ENCODE measurements at places on chromosomes 1 and 21. TPM values are rescaled to one million over a fixed set of nuclear protein-coding genes. Genes with fewer than 3 reads are reported as not detected.

Gene PADI2
- 8.0 TPM for total RNA-seq

GRCh38 chr1:30990591-30990990 is 74.9 kb downstream of the PUM1 start:
- H3K36me3 ChIP-seq: no peaks in the 10 kb centered on the region
- no peaks in the 10 kb centered on the region for H3K27me3 ChIP-seq
- no peak overlapping the region for H3K4me3 ChIP-seq
- DNase-seq: no peak

Gene AK5
- 21.3 TPM for total RNA-seq

GRCh38 chr1:84376000-84376910 is 22.0 kb upstream of the DNASE2B start:
- H3K4me1 ChIP-seq: no peaks in the 10 kb centered on the region
- H3K4me3 ChIP-seq: no peak overlapping the region

- no peaks in the 10 kb centered on the region for H3K27me3 ChIP-seq
- no peaks in the 10 kb centered on the region for H3K4me1 ChIP-seq
- no peak overlapping the region for H3K27ac ChIP-seq
- H3K4me3 ChIP-seq: no peak overlapping the region
- no peak for DNase-seq
- H3K36me3 ChIP-seq: no peaks in the 10 kb centered on the region
These were observed 12.5 kb upstream of the DISP3 start for GRCh38 chr1:11466416-11466815.

DNA sequence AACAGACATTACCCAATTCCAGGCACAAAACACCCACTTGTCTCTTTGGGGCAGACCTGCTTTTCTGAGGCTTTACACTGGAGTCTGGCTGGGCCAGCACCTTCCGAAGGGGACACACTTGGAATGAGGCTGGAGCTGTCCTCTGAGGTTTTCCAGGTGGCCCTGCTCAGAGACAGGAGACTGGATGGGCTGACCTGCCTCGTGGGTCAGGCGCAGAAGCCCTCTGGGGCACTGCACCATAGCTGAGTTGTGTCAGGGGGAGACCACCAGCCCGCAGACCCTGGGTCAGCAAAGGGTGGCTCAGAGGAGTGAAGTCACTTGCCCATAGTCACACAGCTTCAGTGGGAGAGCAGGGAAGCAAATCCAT is 1.8 kb downstream of the SH2D5 start:
- H3K27ac ChIP-seq: no peak overlapping the region
- DNase-seq: no peak
- peaks cover 28% of the 10 kb centered on the region for H3K4me1 ChIP-seq
- H3K36me3 ChIP-seq: no peaks in the 10 kb centered on the region
- no peaks in the 10 kb centered on the region for H3K27me3 ChIP-seq

Data from tibial nerve (tissue), 4 donors.